ENCODE measurements at places on chromosomes 6 and 20.

GRCh38 chr6:166097914-166098522 is 69.6 kb downstream of the TBXT start:
- ATAC-seq: peak; percentile 89

DNA sequence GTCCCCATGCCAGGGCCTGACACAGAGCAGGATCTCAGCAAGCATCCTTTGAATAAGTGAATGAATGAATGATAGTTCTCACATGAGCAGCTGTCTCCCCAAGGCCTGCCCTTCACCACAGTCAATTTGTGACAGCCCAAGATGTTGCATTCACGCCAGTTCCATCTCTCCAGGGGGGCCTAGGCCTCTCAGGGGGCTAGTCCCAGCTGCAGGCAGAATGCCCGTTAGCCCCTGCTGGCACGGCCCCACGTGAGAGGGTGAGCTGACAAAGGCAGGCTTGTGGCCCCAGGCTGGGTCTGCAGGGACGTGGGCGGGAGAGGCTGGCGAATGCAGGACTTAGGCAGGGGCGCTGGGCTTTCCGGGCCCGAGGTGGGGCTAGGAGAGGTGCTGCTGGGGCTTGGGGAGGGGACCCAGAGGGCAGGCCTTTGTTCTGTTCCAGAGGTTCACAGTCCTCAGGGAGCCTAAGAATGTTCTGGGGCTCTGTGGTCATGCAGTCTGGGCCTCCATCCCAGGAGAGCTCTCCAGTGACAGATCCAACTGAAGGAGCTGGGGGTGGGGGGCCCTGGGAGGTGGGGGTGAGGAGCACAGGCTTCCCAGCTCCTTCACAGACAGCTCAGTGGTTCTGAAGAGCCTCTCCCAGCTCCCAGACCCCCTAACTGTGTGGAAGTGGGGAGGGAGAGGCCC is 30.5 kb upstream of the TLDC2 start:
- ATAC-seq: no peak

DNA sequence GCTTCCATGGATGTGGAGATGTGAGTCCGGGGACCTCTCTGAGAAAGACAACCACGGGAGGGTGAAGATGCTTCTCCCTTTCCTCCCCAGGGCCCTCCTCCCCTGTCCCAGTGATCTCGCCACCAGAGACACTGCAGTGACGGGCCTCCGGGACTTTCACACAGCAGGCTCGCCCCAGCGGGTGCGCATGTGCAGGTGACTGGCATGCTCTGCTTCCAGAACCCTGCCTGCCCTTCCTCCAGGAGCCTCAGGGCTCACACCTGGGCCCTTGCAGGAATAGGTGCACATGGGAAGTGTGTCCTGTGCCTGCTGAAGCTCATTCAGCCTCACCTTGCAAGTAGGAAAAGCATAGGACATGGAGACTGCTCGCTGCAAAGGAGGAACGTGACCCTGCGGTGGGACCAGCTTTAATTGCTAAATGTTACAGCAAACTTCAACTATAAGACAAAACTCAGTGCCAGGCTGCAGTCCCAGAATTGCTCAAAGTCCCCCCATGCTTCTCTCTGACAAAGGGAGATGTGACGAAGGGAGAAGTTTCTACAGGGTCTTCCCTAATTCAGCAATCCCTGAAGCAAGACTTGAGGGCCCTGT is 19.2 kb downstream of the CST8 start:
- no peak for ATAC-seq

DNA sequence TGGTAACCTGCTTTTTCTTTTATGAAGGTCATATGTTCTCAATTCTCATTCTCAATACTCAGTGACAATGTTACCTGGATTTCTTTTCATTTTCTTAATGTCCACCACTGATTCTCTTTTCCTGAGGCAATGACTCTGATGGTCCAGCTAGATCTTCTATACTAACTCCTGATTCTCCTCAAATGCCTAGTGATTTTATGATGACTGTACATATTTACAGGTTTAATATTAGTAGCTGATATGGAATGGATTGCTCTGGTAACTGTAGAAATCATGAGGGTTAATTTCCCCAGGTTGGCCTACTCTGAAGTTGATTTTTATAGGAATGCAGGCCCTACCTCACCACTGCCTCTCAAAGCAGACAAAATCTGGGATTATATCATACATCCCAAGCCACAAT is 308.6 kb upstream of the CNR1 start:
- ATAC-seq: no peak

DNA sequence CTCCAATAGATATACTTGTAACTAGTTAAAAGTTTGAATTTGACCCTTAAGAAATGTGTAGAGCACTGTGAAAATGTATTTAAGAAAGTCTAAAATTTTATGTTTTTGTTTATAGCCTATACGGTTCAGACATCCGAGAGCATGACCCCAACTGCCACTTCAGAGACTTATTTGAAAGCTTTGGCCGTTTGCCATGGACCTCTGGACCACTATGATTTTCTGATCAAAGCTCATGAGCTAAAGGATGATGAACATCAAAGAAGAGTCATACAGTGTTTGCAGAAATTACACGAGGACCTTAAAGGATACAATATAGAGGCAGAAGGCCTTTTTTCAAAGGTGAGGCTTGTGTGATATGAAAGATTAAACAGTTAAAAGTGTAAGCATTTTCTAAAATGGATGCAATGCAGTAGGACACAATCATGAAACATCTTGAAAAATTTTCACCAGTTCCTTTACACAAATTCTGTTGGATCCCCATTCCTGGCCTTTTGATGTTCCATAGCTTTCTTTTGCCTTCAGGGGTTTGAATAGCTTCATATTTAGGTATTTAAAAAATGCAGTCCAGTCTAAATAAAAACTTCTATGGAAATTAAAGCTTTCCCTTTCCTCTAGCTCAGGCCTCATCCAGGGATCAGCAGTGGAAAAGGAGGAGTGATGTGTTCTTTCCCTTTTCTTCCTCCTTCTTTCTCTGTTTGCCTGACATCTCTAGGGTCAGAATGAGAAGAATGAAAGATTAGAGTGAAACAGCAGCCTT is 29.0 kb downstream of the AFG1L start:
- no peak for ATAC-seq

DNA sequence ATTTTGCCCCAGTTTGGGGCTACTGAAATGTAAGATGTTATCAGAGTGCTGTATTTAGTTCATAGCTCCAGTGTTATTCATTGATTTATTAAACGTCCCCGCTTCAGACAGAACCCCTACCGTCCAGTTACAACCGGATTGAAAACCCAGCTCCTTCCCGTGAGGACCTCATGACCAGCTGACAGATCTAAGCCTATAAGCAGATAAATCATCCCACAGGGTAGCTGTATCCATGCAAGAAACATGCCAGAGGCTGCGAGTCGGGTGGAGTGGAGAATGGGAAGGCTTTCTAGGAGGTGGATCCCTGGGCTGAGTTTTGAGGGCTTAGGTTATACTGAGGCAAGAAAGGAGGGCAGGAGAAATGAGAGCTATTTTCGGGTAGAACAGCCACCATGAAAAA is 260.0 kb downstream of the ARID1B start:
- no peak for ATAC-seq

DNA sequence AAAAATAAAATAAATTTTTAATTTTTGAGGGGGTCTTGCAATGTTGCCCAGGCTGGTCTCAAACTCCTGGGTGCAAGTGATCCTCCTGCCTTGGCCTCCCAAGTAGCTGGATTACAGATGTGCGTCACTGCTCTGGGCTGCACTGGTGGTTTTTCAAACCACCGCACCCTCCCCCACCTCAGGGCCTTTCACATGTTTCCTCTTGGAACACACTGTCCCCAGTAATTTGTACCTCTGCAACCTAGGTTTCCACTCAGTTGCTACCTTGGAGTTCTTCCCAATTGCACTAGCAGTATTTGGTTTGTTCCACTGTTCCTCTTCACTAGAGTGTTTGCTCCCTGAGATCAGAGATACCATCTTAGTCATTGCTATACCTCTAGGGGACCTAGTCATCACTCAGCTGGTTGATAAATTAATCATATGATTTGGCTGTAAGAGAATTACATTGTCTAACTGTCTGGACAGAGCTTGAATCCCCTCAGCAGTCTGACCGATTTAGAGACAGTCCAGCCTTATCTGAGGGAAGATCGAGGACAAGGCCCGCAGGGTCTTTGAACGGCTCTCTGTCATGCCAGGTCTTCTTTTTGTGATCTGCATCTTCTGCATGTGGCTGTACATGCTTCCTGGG is 32.0 kb downstream of the CEP43 start:
- no peak for ATAC-seq

DNA sequence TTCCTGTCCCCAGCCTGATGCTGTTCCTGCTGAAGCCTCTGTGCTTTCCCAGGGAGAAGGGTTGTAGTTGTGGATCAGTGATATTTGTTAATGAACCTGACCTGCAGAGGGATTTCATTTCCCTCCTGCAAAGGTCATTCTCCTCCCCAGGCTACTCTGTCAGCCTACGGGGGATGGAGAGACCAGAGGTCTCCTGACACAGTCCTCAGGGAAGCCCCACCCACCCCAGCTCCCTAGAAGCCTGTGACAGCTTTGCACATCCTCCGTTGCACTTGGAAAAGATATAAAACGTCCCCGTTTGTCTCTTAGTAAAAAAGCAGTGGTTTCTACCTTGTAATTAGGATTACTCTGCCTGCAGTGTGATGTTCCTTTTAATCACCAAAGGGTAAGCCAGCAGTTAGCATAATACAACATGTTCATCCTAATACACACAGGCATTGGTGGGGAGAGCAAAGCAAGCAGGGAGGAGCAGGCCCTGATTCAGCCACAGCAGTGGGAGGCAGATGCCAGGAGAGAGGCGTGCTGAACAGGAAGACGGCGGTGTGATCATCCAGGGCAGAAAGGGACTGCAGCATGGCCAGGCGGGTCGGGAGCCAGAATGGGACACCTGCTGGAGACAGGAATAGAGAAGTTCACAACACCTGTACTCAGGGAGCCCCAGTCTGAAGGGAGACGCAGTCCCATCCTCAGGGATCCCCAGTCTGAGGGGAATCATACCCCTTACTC is 293.5 kb downstream of the LRFN2 start:
- no peak for ATAC-seq

DNA sequence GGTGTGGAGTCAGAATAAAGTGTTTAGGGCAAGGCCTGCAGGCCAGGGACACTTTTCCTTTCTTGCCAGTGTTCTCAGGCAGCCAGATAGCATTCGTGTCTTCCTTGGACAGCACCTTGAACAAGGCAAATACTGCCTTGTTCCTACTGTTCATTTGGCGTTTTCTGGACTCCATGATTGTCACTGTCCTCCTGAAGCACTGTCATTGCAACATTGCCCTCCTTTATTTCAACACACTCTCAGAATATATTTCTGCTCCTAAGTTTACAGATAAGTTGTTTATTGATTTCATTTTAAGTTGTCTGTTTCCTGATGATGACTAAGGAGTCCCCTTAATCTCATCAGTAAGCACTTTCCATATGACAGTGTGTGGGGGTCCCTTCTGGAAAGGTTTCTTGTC is 15.1 kb upstream of the DEF6 start:
- ATAC-seq: no peak

GRCh38 chr6:126548300-126548699 is 208.4 kb downstream of the CENPW start:
- ATAC-seq: no peak

GRCh38 chr6:20148433-20148832 is 63.8 kb downstream of the MBOAT1 start:
- ATAC-seq: peak; percentile 43

- ATAC-seq: no peak
These were observed 717.8 kb downstream of the EPM2A start for GRCh38 chr6:145017516-145017915.

DNA sequence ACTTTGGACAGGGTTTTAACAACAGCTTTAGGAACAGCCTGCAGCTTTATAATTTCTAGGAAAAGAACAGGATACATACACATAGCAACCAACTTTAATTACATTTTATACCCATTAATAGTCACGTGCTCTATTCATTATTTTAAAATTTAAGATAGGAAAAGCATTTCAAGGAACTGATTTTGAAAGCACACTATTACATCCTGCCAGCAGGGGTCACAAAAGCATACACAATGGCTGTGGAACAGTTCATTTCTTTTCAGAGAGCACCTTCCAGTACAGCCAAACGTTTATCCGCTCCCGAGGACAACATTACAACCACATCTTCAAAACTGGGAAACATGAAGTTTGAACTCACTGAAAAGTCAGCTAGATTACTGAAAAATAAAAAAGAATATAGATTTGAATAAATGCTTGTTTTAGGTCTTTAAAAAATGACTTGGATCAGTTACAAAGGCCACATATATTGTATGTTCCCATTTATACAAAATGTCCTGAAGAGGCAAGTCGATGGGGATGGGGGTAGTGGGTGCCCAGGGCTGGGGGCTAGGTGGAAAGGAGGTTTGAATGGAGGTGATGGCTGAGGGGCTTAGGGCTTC is 104.6 kb upstream of the EXOC2 start:
- ATAC-seq: peak; percentile 75

- ATAC-seq: no peak
These were observed 222.8 kb downstream of the ALDH8A1 start for GRCh38 chr6:134727081-134727480.

- ATAC-seq: peak; percentile 60
These were observed 9.3 kb upstream of the RBM38 start for GRCh38 chr20:57381596-57382503.

DNA sequence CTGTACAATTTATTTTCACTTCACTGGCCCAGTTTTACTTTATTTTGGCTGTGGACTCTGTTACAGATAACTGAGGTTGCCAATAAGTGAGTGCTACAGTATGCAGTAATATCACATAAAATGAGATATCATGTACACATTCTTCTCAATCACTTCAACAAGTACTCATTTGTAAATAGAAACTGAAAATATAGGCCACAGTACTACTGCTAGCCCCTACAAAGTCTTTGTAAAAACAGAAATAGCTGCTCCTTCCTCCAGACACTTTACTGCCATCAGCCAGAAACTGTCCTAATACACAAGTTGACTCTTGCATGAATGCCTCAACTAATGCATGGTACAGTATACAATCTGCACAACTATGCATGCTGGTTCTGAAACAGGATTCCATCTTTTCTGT is 9.2 kb downstream of the DTNBP1 start:
- ATAC-seq: no peak

DNA sequence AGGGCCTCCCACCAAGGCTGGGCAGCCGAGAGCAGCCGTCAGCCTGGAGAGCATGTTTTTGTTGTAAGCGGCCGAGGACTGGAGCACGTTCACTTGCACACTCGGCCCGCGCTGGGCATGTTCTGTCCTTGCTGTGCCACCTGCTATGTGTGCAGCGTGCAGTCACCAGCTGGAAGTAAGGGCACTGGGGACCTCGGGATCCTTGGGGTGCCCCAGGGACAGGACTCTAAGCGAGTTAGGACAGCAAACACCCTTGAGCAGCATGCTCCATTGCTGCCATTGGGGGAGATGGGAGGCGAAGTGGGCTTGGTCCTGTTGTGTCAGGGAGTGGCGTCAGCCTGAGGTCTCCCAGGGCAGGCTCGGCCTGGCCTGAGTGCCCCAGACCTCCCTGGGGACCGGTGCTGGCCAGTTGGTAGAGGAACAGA is 18.6 kb downstream of the DYNLT1 start:
- ATAC-seq: no peak

DNA sequence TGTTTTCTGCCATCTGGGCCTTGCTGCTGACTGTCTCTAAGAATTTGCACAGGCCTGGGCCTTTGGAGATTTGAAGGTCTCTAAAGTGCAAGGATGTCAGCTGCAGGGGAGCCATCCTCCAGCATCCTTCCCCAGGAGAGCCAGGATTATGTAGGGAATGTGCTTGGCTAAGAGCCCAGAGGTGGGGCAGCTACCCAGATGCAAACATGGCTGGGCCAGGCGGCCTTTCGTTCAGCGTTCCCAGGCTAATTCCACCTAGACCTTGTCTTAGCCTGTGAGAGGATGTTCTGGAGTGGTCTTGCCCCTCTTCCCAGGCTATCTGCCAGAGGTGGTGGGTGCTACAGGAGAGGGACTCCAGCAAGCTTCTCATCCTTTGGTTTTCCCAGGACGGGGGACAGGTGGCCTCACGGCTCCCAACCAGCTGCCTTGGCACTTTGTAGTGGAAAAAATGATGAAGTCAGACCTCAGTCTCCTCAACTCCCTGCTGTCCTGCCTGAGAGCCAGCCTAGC is 7.7 kb upstream of the PTGIS start:
- peak; percentile 64 for ATAC-seq

Data from gastroesophageal sphincter (tissue), 4 donors.